Mucosa of descending colon (tissue), 3 donors: ENCODE measurements at places on chromosomes 1 and 21. TPM values are rescaled to one million over a fixed set of nuclear protein-coding genes. Genes with fewer than 3 reads are reported as not detected.

The PACC1 gene
- 3.4 TPM for total RNA-seq

The RXRG gene
- total RNA-seq = 1.1 TPM

The CD48 gene
- 8.6 TPM for total RNA-seq

The WARS2 gene
- 10.5 TPM for total RNA-seq

The GFI1 gene
- 2.7 TPM for total RNA-seq

The SELENOF gene
- total RNA-seq = 202 TPM

The FAM131C gene
- total RNA-seq = 3.5 TPM

The KRTAP15-1 gene
- not detected for total RNA-seq

DNA sequence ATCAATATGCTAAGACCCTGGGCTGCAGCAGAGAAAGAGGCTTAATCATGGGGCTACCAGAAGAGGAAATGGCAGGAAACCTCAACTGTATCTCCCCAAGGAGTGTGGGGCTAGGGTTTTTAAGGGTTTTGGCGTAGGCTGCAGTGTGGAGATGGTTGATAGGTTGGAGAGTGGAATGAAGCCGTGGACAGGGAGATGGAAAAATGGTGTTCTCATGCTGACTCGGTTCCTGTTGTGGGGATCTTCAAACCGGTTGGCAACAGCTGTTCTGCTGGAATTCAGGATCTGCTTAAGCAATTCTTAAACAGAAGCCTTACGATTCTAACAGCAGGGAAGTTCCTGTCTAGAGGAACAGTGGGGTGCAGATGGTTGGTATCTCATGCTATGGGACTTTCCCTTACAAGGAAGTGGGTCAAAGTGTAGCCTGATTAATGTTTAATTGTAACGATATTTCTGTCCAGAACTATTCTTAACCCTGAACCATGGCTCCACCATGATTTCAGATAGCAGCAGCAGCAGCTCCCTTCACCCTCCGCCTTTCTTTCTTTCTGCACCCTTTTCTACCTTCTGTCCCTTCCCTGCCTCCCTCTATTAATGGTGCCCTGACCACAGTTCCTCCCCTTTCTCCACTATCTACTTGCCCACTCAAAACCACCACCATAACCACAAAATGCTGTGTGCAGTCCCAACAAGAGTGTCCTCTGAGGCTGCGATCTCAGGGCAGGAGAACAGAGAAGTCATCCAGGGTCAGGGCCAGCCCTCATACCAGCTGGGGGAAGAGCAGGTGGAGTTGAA, 30.8 kb downstream of the RSPH1 start:
- no peak for DNase-seq

DNA sequence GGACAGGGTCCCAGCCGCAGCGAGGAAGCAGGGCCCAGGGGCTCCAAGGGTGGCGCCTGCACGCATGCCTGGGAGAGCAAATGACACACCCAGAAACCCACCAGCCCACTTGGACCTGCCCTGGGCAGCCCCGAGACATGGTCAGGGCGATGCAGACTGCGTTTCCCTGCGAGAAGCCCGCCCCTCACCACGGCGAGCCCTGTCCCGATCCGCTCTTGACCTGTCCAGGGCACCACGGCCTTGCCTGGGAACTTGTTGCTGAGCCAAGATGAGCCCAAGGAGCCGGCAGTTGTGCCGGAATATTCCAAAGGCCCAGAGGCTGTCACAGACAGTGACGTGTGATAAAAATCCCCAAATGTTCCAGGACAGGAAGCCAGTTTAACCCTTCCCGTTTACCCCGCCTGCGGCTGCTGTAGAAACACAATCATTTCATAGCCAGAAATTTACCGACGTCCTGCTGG, 78.1 kb downstream of the SIK1 start:
- DNase-seq = no peak

DNA sequence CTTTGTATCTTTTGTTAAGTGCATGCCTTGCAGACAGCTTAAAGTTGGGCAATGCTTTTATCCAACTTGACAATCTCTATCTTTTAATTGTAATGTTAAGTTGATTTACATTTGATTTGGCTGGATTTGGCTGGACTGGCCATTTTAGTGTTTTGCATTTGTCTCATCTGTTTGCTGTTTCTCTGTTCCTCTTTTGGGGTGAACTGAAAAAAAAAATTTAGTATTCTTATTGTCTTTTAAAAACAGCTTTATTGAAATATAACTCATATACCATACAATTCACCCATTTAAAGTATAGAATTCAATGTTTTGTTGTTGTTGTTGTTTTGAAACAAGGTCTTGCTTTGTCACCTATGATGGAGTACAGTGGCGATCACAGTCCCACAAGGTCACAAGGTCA, 34.4 kb downstream of the DIPK1A start:
- no peak for DNase-seq

DNA sequence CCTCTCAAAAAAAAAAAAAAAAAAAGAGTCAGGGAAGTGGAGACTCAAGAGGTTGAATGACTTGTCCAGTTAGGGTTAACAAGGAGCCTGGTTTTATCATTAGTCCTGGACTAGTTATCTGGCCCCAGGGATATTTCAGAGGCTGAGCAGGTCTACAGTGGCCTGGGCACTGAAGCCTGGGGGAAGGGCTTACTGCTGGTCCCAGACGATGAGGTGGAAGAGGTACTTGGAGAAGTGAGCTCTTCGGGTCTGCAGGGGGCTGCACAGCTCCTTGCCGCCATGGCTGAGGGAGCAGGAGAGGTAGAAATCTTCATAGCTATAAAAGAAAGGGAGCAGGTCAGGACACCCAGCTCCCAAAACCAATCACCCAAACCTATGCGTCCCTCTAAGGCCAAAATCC, 40.1 kb downstream of the PIK3C2B start:
- DNase-seq = no peak

DNA sequence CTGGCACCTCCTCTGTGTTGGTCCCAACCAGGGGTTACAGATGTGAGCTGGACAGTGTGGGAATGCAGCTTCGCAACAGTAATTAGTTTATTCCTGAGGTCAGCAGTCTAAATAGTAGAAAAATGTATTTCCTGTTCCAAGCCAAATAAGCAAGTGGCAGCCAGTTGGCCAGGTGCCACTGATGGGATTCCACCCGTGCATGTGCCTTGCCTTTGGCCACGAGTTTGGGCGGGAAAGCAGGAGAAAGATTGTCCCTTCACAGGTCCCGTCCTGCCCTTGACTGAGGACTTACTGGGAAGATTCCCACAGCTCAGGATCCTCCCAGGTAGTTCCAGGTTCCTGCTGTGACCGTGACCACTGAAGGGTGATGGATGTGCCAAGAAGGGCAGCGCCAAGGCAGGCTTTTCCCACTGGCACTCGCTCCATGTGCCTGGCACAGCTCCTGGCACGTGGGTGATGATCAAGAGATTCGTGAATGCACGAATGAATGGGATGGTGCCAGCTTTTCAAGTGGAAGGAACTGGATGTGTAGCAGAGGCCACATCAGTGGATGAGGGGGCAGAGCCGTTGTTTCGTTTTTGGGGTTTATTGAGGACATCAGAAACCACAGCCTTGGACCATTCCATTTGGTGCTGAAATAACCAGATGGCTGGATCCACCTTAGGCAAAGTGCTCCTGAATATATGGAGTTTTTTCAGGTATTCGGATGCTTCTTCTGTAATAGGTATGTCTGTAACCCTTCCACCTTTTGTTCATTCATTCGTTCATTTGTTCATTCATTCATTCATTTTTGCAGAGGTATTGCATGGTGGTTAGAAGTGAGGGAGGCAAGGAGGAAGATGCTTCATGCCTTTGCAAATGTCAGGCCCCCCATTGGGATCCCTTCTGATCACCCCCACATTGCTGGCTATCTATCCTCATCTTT, 62.4 kb upstream of the WNT4 start:
- DNase-seq = no peak

GRCh38 chr1:225674381-225674780, 21.5 kb upstream of the ENAH start:
- DNase-seq = no peak

- no peak for DNase-seq
Measured at GRCh38 chr1:180500689-180501088, 1.7 kb downstream of the ACBD6 start.

GRCh38 chr1:23741609-23742008, 1.7 kb upstream of the ELOA start:
- DNase-seq = no peak

DNA sequence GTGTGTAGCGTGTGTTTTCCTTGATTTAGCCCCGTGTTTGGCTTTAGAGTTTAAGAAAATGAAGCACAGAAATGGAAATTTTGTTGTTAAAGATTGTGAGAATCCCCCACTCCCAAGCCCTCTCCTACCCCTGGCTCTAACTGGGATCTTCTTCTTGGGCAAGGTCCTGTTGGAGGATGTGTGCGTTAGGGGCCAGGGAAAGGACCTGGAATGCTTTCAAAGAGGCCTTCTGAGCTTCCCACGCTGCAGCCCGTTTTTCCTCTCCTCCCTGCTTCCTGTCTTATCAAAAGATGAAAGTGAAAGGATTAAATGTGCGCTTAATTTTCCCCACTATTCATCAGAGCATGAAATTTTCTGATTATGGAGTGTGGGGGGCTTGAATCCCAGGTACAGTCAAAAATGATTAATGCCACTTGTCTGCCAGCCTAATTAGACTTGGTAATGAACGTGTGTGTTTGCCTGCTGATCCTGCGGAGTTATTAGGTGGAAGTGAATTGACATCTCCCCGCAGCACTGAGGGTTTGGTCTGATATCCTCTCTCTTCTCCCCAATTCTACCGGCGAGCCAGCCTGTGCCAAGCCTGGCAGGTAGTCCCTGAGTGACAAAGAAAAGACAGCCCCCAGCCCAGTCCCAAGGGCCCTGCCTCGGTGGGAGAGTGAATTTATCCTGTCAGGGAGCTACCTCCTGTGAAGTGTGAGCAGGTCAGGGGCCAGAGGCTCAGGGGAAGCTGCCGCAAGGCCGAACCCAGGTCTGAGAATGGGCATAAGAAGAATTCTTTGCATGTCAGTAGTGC, 4.9 kb downstream of the RASSF5 start:
- peak; percentile 17 for DNase-seq

DNA sequence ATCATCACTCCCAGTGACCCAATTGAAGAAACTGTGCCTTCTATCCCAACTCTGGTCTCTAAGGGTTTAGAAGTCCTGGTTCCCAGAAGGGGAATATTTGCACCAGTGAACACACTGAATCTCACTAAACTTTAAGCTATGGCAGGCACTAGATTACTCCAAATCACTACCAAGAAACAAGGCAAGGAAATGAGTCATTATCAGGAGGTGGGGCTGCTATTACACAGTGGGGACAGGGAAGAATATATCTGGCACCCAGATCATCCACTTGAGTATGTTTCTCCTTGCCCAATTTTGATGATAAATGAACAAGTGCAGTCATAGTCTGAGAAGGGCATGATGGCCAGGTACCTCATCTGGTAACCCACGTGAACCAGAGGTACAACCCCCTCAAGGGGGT, 7.0 kb downstream of the MRPL9 start:
- no peak for DNase-seq

GRCh38 chr1:115184951-115185331, 95.6 kb upstream of the TSPAN2 start:
- no peak for DNase-seq

GRCh38 chr21:41369105-41369919, 7.5 kb downstream of the MX2 start:
- DNase-seq = no peak

- no peak for DNase-seq
Measured at GRCh38 chr1:28070725-28071593, 17.5 kb downstream of the EYA3 start.

- no peak for DNase-seq
Measured at GRCh38 chr1:162654915-162655620, 22.8 kb downstream of the DDR2 start.

GRCh38 chr1:184900507-184900906, 73.8 kb downstream of the NIBAN1 start:
- DNase-seq = no peak

DNA sequence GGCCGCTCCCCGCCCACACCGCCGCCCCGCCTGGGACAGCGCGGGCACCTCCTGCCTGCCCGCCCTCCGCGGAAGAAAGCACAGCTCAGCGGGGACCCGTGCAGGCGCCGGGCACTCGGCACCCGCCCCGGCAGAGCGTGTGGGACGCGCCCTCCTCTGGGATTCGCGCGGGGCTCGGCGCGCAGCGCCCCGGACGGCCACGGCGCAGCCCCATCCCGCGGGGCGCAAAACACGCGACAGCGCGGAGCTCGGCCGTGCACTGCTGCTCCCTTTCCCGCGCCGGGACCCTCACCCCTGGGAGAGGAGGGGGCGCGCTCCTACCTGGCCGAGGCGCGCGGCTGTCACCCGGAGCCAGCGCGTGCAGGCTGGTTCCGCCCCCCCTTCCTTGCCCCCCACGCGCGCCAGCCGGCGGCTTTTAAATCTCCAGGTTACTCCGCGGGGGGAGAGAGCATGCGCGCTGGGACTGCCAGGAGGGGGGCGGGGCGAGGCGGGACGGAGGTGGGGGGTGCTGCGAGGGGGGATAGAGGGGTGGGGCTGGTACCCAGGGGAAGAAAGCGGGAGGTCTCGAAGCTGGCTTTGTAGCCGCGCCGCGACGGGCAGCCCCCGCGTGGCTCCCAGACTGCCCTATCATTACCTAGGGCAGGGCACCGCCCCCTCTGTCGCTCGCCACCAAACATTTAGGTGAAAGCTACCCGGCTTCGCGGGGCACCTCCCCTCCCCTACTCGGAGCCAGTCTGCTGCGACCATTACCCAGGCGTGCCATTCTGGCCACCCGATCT, at the start of gene SLC45A3:
SLC45A3 (minus strand) TSS at position 437 of the 779 bp plus-strand sequence. CDS start 15,853 bp downstream, outside the sequence.
- DNase-seq = peak; percentile 56

DNA sequence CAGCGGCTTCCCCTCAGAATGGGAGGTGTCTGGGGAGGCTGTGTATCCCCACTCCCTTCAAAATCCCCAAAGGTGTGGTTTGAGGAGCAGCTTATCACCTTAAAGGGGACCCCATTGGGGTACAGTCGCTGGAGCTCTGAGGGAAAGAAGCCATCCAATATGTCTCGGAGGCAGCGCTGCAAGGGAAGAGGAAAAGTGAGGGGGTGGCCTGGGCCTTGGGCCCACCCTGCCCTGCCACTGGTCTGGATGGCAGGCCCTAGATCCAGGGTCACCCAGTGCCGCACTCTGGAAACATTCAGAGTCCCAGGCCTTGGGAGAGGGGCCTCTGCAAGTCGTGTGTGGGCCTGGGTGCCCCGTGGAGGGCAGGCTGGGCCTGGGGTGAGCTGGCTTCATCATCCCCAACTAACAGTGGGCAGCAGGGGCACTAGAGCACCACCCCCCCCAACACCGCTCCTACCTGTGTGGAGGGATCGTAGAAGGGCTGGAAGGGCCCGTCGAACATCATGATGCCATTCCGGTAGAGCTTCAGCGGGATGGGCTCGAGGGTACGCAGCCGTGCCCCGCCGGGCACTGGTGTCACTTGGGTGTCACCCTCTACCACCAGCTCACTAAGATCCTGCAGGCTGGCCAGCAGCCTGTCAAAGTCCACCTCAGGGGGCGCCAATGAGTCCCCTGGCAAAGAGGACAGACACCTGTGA, 5.6 kb downstream of the SH3BGRL3 start:
- peak; percentile 74 for DNase-seq
